Right cardiac atrium (tissue), 5 donors: ENCODE measurements at places on chromosomes 3 and 15.

DNA sequence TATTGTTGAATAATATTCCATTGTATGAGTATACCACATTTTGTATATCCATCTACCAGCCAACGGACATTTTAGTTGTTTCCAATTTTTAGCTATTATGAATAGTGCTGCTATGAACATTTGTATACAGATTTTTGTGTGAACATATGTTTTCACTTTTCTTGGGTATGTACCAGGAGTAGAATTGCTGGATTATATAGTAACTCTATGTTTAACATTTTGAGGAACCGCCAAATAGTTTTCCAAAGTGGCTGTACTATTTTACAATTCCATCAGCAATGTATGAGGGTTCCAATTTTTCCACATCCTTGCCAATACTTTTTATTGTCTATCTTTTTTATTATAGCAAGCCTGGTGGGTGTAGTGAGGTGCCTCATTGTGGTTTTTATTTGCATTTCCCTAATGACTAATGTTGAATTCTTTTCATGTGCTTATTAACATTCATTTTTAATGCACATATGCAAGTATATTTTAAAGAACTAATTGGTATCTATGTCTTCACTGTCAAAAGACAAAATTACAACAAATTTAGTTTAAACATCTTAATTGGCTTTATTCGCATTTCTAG, 77.5 kb upstream of the PIAS1 start:
- DNase-seq = no peak

- DNase-seq = peak; percentile 75
These were observed 848 bp downstream of the NCEH1 start for GRCh38 chr3:172709774-172710663.

DNA sequence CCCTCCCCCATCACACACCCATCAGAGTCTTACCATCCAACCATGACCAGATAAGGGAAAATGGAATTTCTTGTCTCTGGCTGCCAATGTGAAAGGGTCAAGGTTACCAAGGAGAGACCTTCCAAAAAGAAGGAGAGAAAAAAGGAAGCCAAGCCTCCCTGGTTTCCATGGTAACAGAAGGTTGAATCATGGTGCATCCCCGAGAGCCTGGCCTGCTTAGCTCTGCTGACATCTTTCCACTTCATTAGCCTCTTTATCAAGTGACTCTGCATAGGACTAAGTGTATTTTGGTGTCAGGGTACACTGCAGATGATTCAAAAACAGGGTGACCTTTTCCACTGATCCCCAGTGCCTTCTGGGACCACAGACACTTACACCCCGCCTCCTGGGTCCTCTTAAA, 225.7 kb upstream of the PPP2R3A start:
- DNase-seq = no peak

- no peak for DNase-seq
These were observed 15.9 kb downstream of the CDAN1 start for GRCh38 chr15:42721016-42721415.

- no peak for DNase-seq
These were observed 68.1 kb downstream of the TRIM69 start for GRCh38 chr15:44804298-44805046.

- DNase-seq = no peak
These were observed 14.1 kb downstream of the LOXL1 start for GRCh38 chr15:73940061-73940981.

DNA sequence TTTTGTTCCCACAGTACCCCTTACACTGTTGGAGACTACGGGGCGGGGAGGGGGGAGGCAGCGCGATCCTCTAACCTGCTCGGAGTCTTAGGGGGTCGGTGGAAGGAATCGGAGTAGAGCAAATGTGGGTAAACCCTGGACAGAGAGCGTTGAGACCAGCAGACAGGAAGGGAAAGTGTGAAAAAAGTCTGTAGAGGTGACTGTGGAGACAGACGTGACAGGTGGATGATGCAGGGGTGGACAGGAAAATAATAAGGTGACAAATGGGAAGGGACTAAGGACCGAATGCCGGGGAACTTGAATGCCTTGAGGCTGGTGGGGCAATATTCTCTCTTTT, 424 bp downstream of the EAF2 start:
- DNase-seq = no peak

DNA sequence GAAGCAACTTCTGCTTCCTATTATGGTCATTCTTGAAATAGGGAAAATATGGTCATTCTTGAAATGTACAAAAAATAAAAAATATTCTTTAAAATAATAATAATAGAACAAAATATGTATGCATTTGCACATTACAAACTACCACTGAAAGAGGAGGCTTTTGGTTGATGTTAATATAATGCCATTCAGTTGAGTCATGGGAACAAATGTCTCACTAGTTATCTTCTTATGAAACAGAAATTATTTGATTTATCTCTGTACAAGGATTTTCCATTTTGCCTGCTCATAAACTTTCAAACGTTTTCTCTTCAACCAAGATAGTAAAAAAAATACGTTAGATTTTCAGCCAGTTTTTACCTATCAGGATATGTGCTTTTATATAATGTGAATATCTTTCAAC, 1662.7 kb downstream of the OTOL1 start:
- DNase-seq = no peak

DNA sequence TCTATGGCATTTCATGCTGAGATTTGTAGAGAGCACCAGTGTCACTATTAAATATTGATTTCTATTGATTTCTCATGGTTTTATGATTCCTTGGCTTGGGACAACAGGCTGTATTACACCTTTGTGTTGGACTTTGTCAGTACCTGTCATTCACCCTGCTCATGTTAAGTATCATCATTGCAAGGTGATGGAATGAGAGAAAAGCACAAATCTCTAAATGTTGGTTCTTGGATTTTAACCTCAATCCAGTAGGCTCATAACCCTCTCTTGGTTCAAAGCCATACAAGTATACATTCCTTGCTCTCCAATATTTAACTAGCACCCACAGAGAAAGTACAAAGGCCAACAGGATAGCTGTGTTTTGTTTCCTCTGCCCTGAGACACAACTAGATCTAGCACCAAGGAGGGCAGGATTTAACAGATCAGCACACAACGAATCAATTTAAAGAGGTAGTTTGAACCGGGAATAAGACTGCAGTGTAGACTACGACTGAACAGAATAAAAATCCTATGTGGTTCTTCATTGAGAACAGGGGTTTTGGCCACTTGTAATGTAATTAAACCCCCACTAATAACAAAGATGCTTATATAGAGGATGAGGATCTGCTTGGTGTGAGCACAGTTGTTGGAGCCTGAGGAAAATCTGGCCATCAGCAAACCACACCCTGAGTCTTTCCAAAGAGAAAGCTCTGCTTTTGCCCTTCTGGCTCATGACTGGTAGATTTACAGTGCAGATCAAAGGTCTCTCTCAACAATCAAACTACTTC, 78.0 kb upstream of the TNFSF10 start:
- DNase-seq = no peak

DNA sequence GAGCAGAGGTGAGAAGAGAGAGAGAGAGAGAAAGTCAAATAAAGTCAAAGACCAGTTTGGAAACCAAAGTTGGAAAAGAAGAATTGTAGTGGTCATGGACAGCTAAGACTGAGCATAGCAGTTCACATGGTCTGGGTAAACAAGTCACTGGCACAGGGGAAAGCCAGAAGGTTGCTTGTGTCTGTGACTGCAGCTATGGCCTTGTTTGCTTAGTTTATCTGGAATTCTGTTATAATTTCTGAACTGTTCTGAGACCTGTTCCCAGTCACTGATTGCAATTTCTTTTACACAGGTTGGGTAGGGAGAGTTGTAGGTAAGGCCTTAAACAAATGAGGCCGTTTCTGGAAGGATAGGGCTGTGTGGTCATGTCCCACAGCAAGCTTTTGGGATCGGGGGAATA, 43.4 kb upstream of the MYZAP start:
- no peak for DNase-seq

GRCh38 chr3:32371461-32372212, 20.0 kb upstream of the CMTM7 start:
- DNase-seq = no peak

DNA sequence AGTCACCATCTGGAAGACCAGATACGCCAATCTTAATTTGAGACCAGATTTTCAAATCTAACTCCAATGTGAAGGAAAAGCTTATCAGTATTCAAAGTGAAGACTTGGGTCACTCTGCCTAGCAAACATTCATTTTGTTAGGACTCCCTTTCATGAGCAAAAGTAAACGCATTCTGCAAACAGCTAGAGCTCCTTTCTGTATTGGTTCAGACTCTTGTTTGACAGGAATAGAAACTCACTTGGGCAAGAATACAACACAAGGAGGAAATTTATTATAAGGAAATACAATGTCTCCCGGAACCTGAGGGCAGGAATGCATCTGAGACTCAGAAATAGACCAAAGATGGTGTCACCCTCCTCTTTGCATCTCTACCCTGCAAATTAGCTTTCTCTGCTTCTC, 558.6 kb downstream of the TAFA4 start:
- DNase-seq = no peak

DNA sequence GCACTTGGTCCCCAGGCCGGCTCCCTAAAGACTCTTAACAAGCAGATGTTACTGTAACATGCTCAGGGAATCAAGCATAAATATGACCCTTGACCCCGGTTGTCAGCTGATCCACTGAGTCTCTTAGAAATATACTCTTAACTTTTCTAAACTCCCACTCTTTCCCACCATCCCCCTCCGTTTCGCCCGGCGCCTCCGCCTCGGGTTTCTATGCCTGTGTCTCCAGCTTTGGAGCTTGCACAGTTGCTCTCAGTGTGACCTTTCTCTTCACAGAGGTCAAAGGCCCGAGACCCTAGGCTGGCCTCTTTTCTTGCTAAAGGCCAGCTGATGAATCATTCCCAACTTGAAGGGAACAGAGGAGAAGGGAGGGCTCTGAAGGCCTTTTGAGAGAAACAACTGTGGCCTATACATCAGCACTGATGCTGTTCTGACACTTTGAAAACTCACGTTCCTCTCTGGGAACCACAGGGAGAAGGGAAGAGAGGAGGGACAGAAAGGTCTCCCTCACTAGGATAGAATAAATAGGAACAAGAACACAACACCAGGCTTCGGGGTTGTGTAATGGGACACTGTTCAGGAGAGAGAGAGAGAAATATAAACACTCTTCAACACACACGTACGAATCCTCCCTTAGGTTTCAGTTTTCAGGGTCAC, 484.5 kb upstream of the NR2F2 start:
- DNase-seq = peak; percentile 43

GRCh38 chr15:40825661-40826422, 2.7 kb downstream of the PPP1R14D start:
- DNase-seq = no peak

DNA sequence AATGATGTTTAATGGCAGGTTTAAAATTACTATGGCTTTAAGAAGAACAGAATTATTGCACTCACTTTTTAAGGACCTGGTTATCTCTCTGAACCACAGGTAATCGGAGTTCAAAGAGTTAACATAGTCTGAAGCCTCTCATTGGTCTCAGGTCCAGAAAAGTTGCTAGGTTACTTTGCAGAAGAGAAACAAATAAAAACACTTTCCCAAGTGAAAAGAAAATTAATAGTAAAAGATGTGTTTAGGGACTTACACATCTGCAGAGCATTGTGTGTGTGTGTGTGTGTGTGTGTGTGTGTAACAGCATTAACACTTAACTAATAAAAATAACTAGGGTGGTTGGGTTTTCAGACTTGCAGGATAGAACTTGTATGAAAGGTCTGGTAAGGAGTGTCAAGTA, 1.0 kb downstream of the MASP1 start:
- no peak for DNase-seq

DNA sequence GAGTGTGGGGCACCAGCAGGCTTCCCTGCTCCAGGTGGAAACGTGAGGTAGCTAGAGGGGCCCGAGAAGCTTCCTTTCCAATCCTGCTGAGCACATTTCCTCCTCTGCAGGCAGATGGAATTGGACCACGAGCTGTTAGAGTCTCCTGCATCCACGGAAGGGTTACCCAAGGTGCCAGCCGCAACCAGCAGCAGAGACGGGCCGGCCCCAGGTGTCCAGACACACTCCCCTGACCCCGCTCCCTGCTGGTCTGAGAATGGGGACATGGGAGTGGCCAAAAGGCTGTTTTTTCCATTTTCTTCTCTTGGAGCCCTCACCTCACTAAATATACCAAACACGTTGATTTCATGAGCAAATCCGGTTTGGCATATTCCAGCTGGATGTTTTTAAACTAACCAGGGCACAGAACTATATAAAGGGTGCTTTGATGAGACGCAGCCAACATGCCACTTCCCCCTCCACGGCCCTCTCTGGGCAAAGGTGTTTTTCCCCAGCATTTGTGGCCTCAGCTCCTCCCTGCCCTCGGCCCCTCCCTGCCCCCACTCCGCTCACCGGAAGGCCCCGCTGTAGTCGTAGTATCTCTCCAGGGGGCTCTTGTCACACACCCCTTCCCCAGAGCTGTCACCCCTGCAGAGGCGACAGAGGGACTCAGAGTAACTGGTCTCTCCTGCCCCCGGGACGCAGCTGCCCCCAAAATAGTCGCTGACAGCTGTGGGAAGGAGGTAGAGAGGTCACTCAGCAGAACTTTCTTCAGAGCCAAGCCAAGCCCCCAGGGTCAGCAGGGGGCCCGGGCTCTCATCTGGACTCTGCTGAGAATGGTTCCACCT, 7.0 kb downstream of the MELTF start:
- no peak for DNase-seq

GRCh38 chr3:12706504-12707253, 42.8 kb upstream of the RAF1 start:
- no peak for DNase-seq

DNA sequence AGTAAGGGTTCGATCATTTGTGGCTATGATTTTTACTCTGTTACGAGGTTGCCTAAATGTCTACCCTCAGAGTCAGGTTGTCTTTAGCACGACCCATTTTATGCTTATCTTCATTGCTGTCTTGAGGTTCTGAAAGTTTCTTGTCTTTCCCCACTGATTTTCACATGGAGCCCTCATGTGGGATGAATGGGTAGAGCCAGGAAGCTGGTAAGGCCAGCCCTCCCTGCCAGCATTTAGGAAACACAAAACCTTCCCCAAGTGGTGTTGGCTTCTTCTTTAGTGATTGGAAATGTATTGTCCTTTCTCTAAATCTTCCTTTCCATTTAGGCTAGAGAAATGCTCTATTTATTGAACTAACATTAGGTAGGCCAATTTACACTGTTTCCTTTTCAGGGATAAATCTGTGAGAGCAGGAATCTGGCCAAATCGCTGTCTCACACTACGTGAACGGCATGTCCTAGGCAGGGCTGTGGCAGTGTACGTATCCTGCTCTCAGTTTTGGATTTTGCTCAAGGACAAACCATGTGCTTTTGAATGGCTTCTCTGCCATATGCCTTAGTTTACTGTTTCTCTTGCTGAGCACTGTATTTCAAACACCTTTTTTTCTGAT, 43.7 kb downstream of the MYZAP start:
- DNase-seq = peak; percentile 66

GRCh38 chr15:48695827-48696573, 50.5 kb upstream of the FBN1 start:
- DNase-seq = no peak

GRCh38 chr3:182979674-182980191, 605 bp downstream of the DCUN1D1 start:
- peak; percentile 68 for DNase-seq

- DNase-seq = no peak
These were observed 117.3 kb upstream of the FLNB start for GRCh38 chr3:57890874-57891273.
